ENCODE measurements at places on chromosomes 2 and 18.

- DNase-seq, result no peak
Measured at GRCh38 chr18:29586210-29586609, 1409.3 kb upstream of the CDH2 start.

DNA sequence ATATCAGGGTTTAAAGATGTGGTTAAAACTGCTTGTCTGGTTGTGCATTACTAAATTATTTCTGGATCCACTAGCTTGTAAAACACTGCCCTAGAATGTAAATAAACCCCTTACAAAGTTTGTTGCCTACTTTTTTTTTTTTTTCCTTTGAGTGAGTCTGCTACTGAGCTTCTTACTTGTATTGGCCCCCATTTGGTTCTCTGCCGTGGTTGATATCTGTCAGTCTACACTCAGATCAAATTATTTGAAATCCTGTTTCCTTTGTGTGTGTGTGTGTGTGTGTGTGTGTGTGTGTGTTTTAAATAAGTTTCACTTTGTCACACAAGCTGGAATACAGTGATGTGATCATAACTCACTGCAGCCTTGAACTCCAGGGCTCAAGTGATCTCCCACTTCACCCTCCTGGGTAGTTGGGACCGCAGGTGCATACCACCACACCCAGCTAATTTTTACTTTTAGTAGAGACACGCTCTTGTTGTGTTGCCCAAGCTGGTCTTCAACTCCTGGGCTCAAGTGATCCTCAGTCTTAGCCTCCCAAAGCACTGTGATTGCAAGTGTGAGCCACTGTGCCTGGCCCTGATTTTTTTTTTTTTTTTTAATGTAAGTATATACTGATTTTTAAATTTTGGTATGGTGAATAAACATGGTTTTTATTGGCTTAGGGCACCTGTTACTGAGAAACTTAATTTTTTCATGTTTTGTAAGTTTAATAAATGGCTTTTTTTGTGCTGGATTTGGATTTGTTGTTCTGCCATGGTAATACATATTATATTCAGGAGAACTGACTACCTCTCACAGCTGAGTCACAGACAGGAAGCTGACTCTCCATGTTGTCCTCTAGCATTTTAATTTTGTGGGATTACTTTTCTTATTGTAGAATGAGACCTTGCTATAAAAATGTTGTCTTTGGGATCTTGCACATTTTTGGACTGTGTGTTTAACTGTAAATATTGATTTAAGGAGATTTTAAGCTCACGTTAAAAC is 48.5 kb downstream of the MAP4K4 start:
- DNase-seq, result no peak

DNA sequence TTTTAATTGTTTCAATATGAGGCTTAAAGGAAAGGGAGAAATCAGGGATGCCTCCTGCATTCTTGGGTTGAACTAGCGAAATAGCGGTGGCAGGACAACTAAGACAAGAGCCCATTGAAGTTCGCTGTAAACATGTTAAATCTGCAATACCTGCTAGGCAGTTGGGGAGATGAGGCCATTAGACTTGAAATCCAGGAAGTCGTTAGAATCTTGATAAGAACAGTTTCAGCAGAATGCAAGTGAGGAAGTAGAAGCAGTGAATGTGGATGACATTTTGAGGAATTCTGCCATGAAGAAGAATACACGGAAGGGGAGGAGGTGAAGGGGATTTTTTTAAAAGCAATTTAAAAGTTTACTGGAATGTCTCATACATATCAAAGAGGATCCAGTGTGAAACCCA is 109.7 kb downstream of the LPIN1 start:
- no peak for DNase-seq

DNA sequence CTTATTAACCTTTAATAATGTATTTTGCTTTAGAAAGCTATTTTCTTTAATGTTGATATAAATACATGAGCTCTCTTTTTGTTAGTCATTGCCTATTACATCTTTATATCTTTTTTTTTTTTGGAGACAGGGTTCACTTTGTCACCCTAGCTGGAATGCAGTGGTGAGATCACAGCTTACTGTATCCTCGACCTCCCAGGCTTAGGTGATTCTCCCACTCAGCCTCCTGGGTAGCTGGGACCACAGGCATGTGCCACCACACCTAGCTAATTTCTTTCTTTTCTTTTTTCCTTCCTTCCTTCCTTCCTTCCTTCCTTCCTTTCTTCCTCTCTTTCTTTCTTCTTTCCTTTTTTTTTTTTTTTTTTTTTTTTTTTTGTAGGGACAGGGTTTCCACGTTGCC is 15.4 kb downstream of the NAB1 start:
- no peak for DNase-seq

Data from esophagus squamous epithelium (tissue), 5 donors.